D721Med (cell line): ENCODE measurements at places on chromosomes 4 and X.

DNA sequence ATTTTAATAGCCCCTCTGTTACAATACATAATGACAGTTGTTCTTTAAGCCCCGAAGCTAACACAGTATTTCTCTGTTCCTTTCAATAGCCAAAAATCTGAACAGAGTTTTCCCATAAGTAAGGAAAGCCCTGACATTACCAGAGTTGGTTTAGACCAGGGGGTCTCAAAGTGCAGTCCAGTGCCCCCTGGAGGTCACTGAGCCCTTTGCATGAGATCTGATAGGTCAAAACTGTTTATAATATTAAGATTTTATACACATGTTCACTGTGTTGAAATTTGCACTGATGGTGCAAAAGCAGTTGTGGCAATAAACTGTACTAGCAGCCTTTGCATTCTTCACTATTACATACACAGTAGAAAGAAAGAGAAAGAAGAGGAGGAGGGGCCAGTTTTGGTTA is 177.1 kb downstream of the SPANXN3 start:
- no peak for DNase-seq

DNA sequence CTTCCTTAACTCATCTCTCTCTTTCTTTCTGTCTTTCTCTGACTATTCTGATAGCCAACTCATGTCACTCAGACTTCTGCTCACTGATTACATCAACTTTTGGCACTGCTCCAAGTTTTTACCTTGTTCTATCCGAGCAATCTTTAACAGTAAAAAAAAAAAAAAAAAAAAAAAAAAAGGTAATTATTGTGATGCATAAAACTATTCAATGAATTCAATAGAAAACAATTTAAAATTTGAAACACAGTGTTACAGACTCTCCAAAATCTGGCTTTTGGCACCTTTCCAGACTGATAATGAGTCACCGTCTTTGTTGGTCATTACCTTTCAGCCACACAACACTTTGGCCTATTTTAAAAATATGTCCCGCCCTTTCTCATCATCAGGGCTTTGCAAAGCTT is 229.5 kb downstream of the GALNTL6 start:
- DNase-seq: no peak

- no peak for DNase-seq
Observed at GRCh38 chrX:114152130-114152529, 431.8 kb upstream of the HTR2C start.

DNA sequence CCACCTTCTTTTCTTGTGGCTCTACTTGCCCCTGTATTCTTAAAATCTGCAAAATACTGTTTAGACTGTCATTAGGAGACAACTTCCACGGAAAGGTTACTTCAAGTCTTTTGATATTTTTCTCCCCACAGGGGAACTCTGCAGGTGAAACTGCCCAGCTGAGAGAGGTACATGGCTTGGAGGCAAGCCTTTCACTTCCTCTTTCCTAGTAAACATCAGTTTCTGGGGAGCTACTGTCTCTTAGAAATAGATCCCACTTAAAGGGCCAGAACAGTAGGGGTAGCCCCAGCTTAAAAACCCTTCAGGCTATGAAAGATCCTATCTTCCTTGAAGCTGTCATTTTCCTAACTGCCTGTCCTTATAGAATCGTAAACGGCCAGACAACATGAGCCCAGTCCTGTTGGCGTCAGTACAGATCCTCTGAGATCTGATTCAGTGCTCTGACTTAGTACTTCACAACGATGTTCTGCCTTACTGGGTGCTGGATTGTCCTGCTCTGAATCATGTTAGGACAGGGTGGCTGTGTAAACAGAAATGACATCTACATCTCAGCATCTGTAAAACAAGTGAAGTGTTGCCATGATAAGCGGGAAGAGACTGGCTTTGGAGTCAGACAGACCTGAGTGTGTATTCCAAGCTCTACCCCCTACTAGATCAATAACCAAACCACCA is 102.1 kb downstream of the ITIH6 start:
- no peak for DNase-seq

- peak; percentile 13 for DNase-seq
Observed at GRCh38 chrX:43656005-43656494, at the start of gene MAOA. Gene MAOA (plus strand): TSS chrX:43656299. CDS start chrX:43656342, 43 bp downstream.

DNA sequence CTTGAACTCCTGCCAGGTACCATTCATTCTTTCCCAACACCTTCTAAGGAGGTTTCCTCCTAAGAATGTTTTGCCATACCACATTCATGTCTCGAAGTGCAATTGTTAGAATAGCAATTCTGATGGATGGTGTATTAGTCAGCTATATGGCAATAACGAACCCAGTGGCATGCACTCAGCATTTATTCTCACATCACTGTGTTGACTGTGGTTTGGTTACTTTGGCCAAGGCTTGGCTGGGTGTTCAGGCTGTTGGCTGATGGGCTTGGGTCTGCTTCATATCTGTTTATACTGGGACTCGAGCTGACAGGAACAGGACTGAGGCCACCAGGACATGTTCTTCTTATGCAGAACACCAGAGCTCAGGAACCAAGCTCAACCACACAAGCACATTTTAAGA is 31.7 kb downstream of the PSAPL1 start:
- no peak for DNase-seq

- DNase-seq: no peak
Observed at GRCh38 chr4:158130204-158130603, 42.6 kb downstream of the GASK1B start.

DNA sequence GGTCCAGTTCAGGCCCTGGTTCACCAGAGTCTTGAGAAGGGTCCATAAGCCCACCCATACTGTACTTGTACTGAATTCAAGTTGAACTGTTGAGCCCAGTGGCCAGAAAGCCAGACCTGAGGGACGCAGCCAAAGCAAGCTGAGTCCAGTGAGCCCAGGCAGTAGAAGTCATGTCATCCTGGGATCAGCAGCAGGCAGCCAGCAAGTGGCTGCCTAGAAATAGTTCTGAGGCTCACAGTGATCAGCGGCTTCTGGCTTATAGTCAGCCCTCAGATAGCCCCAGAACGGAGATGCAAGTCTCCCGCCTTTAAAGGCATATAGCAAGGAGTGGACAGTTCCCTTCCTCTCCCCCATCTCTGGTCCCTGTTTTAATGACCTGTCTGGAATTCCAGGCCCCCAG is 347.1 kb downstream of the FBXW7 start:
- no peak for DNase-seq

DNA sequence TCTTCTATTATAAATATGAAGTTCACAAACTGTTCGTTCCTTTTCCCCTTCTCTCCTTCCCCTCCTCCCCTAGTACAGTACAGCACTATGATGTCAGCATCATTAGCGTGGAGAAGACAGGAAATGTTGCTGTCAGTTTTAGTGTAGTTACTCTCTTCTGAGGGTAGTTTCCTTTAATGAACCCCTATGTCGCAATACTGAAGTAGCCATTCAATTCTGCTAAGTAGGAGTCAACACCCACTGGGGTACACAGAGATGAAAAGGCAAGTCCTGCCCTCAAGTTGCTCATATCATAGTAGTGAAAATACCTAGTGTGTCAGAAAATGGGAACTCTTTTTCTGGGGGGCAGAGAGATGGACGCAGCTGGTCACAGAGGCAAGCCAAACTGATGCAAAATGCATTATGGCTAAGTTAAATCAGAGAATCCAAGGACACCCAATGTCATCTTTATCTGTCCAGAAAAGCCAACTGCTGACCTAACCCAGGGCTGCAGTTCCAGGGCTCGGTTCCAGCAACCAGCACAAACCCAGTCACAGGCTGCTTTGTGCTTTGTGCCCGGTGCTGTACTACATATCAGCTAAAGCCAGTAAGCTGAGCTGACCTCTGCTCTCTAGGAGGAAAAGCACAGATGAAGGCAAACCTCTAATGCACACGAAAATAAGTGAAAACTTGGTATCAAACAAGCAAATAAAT is 31.5 kb downstream of the GRIA3 start:
- DNase-seq: no peak

- DNase-seq: no peak
Observed at GRCh38 chr4:61406677-61407076, 206.6 kb downstream of the ADGRL3 start.
